ENCODE measurements at places on chromosomes 6 and 20. TPM values are rescaled to one million over a fixed set of nuclear protein-coding genes. Genes with fewer than 3 reads are reported as not detected.

DNA sequence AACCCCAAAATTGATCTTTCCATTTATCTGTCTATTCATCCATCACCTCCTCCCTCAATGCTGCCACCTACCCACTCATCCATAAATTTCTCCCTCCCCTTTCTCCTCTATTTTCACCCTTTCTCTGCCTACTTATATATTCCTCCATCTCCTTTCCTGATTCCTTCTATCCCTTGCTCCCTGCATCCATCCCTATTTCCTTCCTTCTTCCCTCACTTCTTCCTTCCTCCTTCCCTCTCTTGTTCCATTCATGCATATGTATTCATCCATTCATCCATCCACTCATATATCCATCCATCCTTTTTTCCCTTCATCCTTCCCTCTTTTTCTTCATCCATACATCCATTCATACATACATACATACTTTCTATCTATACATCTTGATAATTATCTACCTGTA, 76.3 kb upstream of the GGTLC1 start:
- DNase-seq, result no peak

DNA sequence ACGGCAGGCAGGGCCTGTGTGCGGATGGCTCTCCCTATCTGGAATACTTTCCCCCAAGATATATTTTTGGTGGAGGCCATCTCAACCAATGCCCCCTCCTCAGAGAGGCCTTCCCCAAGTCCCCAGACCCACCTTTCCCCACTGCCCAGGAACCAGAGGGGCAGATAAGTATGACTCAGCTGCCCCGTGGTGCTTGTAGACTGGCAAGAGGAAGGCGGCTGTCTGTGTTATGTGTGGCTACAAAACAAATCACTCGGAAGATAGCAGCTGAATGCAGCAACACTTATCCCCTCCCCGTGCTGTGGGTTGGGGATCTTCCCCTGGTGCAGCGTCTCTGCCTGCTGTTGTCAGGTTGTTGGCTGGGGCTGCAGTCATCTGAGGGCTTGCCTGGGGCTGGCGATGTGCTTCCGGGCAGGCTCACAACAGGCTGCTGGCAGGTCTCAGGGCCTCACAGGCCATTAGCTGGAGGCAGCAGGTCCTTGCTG, 7.1 kb downstream of the NPEPL1 start:
- no peak for DNase-seq

GRCh38 chr6:157584036-157584435, 203.0 kb downstream of the ZDHHC14 start:
- DNase-seq, result no peak

- DNase-seq, result no peak
These were observed 13.4 kb upstream of the IP6K3 start for GRCh38 chr6:33759887-33760629.

GRCh38 chr20:44910690-44911262, 916 bp downstream of the PABPC1L start:
- no peak for DNase-seq

The EEF1A2 gene
- 9.8 TPM for total RNA-seq

The PSORS1C2 gene
- total RNA-seq, result not detected
